Parietal lobe (tissue), 2 donors: ENCODE measurements at places on chromosomes 13 and 19. TPM values are rescaled to one million over a fixed set of nuclear protein-coding genes. Genes with fewer than 3 reads are reported as not detected.

The OR4F17 gene
- not detected for total RNA-seq

The CBY2 gene
- total RNA-seq, result not detected

The ZNF134 gene
- 50.1 TPM for total RNA-seq

The RNF225 gene
- total RNA-seq, result not detected

The ZNF253 gene
- 52.6 TPM for total RNA-seq

The ZNF700 gene
- total RNA-seq, result 29.7 TPM

The TEX29 gene
- total RNA-seq, result not detected

The ACP7 gene
- total RNA-seq, result not detected

The GJB2 gene
- total RNA-seq, result 0.63 TPM

The ZNF709 gene
- 32.6 TPM for total RNA-seq

The FUT6 gene
- total RNA-seq, result not detected

The SKA3 gene
- total RNA-seq, result 11.9 TPM

The IGFL3 gene
- not detected for total RNA-seq

The FOSB gene
- total RNA-seq, result 1.3 TPM
